ENCODE measurements at places on chromosomes 1 and 21.

DNA sequence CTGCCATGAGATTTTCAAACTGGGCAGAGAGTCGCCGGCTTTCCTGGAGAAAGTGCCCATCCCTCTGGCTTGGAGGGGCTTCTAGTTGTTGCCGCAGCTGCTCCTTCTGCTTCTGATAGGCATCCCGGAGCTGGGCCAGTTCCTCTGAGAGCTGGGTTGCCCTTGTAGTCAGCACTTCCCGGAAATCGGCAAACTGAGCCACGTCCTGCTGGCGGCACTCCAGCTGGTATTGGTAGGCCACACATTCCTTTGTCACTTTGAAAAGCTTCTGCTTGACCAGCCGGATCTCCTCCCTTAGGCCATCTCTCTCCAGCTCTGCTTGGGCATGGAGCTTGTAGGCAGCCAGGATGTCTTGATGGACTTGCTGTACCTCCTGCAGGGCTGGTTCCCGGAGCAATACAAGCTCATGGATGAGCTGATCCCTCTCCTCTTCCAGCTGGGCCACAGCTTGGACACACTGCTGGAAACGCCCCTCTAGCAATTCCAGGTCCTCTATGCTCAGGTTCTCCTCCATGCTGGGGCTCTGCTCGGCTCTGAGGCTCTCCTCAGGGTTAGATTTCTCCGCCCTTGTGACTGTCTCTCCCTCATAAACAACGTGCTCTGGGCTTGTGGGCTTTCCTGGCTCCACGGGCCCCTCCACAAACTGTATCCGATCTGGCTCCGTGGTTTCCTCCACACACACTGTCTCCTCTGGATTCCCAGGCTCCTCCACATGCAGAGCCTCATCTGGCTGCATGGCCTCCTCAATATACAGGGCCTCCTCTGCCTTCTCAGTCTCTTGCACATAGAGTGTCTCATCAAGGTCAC is 7.3 kb downstream of the SYNC start:
- DNase-seq, result no peak

DNA sequence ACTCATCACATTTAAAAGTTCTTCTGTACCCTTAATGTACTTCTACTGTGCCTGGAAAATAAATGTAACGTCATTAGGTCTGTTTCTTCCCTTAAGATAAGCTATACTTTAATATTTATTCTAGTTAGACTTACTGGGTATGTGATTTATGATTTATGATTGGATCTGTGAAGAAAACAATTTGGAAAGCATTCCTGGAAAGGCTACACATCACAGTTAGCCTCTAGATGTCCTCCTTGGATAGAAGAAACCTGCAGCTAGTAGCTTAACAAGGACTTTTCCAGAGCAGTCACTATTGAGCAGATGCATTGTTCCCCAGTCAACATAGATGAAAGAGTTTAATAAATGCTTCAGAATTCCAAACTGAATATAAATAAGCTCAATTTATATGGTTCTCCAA is 22.2 kb upstream of the ABL2 start:
- no peak for DNase-seq

DNA sequence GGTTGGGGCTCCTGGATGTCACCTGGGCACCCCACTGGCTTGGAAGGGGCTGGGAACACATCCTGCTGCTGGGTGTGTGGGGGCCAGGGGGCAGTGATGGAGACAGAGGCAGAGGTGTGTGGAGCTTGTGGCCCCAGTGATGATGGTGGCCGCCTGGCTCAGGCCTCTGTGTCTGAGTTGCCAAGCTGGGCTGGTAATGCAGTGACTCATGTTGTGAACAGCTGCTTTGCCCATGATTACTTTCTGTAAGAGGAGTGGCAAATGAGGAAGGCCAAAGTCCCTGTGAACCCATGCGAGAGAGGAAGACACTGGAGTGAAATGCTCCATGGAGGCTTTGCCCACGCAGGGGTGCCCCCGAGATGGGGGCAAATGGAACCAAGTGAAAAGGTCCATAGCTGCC is 86.8 kb downstream of the KCNJ6 start:
- DNase-seq, result no peak

- no peak for DNase-seq
These were observed 11.4 kb downstream of the FGR start for GRCh38 chr1:27623327-27624212.

DNA sequence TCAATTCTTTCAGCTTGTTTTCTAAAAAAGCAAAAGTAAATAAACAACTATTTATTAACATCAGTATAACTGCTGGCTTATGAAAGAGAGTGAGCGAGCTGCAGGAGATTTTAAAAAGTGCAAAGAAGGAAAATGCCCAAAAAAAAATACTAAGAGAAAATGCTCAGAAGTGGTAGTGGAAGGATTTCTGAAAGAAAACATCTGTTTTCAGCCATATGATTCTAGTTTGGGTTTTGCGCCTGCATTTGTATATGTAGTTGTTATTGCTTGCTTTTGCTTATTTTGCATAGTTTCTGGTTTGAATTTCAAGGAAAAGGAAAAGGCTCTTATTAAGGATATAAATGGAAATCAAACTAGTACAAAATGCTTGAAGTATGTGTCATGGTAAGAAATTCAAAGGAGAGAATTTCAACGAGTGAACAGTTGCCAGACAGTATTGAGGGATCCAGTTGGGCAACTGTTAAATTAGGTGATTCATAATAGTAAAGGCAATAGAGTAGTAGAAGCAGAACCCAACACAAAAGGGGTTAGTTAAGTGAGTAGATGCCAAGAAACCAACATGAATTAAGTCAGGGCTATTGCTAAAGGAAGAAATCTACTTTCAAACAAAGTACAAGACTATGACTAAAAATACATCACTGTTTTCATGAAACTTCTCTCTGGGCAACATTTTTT is 1.2 kb downstream of the GBP5 start:
- DNase-seq, result no peak

DNA sequence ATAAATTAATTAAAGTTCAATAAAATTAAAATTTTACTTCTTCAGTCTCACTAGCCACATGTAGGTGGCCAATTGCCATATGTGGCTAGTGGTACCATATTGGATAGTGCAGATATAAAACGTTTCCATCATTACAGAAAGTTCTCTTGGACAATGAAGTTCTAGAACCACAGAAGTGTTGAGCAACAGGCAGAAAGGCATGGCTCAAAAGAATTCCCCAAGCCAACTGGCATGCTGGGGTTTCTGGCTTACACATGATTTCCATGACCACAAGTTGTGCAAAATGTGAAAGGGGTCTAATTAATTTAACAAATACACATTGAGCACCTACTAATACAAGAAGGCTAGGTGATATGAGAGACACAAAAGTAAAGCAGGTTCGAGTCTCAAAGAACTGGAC is 72.2 kb upstream of the CDC42BPA start:
- DNase-seq, result no peak

- peak; percentile 24 for DNase-seq
These were observed 4.2 kb downstream of the CD48 start for GRCh38 chr1:160707236-160708064.

DNA sequence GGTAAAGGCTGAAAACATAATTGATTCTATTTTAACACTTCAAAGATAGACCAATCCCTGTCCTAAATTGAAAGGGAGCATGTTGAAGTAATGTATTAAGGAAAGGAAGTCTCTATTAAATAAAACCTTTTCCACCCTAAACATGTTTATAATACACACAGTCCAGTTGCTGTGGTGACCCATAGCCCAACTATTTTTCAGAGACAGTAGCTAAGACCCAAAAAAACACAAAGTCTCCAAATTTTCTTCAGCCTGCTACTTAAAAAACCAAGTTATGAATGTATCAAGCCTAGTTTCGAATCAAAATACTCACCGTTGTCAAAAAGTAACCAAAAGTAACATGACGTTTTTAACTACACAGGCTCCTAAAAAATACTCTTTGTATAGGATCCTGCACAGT is 1.6 kb downstream of the ELK4 start:
- no peak for DNase-seq

DNA sequence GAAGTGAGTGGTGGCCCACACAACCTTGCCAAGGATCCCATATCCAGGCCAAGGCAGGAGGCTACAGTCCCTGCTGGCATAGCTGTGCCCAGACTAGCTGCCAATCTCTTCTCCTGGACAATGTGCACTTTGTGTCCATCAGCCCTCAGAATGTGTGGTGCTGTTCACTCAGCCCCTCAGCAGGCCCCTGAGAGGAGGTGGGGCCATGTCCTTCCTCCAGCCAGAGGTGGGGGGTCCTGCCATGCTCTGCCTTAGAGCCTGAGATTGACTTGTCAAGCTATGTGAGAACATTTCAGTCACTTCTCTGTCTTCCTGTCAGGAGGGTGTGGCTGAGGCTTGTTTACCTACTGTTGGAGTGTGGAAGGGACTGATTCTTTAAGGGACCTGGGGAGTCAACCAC is 1.4 kb downstream of the NCF2 start:
- DNase-seq, result peak; percentile 45

DNA sequence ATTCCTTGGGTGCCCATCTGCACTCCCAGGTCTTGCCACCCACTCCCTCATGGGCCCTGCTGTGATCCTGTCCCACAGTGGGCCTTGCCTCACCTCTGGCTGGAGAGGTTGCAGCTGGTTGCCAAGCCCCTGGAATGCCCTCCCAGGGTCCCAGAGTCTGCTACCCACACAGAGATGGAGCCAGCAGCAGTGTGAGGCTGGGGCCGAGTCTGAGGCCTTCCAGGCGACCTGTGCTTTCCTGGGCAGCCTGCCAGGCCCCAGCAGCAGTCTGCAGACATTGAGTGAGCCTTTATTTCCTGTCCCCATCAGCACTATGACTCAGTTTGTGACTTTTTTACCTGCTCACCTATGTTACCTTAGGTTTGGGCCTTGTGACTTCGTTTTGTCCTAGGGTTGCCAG is 25.0 kb upstream of the TSPAN2 start:
- peak; percentile 63 for DNase-seq

GRCh38 chr1:178371933-178372388 is 124.8 kb downstream of the CLEC20A start:
- no peak for DNase-seq

DNA sequence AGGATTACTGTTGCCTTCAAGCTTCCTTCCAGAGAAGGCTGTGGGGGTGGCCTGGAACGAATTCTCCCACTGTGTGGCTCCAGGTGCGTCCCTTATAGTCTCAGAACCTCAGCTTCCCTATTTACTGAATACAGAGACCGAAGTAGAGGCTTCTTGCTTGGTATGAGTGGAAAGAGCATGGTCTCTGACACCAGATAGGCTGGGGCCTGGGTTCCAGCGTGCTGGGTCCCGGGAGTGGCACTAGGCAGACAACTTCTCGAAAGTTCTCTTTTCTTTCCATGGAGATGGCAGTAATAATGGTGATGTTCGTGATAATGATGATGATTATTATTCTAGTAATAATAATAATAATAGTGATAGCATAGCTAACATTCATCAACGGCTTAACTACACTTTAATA is 161.7 kb downstream of the PTPRU start:
- DNase-seq, result no peak

DNA sequence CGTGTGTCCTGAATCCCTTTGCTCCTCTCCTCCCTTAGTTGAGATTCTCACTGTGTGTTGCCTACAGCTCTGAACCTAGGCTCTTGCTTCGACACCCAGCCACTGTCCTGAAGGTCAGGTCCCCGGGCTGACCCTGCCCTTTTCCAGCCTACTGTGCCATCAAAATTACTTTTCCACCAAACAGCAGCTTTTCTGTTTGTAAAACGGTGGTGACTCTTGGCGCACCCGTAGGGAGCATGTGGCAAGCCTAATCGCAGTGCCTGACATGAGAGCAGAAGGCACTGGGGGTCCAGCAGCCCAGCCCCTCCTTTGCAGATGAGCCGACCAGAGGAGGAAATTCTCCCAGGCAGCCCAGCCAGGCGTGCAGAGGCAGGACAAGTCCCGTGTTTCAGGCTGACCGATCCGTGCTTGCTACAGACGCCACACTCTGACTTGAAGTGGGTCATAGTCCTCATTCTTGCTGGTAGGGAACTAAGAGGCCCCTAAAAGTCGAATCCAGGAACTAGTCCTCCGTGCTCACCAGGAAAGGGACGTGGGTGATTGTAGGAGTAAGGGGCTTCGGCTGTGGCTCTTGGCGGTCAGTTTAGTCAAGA is 6.8 kb downstream of the GPR137B start:
- DNase-seq, result no peak

- no peak for DNase-seq
These were observed 335.7 kb upstream of the GREM2 start for GRCh38 chr1:240947438-240948224.

GRCh38 chr1:113389359-113389952 is 859 bp upstream of the MAGI3 start:
- DNase-seq, result peak; percentile 11

DNA sequence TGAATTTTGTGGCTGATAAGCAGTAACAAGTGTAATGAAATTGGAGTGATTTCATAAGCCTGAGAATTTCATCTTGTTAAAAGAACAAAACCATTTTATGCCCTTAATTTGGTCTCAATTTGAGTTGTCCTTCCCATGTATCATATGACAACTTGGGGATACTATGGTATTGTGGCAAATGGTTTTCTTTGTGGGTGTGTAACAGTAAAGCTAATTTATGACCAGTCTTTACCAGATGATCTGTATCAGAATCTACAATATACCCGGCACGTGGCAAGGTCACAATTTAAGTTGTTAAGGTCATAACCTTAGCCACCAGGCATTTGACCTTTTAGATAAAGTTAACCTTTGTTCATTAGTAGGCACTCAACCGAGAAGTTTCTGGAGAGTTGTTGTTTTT is 9.1 kb downstream of the NFIA start:
- no peak for DNase-seq

- no peak for DNase-seq
These were observed 23.9 kb upstream of the KCTD3 start for GRCh38 chr1:215543191-215543606.

DNA sequence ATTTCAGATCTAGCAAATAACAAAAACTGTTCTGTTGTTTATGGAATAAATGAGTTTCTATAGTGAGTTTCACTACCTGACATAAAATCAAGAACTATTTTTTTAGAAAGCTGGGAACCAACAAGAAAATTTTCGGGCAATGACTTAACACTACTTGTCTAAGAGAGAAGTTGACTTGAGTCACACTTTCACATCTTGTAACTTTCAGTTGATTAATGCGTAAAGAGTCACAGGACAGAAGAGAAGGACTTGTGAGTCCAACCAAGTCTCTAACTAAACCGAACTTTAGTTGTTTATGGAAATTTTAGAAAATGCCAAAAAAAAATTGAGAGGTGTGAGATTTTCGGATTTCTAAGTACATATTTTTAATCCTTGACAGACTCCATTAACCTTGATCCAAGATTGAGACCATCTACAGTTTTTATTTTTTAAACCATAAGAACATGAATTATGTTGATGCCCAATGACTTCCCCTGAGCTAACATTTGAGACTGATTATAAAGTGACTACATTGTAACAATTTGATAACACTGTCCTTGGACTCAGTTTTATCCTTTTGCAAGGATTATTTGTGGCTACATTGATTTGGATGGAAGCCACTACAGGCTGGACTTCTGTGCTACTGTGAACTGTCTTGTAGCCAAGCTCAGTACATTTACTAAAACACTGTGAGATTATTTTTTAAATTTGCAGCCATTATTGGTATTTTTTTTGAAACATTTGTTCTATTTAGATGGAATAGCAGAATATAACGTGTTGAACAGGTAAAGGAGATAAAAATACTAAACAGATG is 284.0 kb downstream of the PTPRC start:
- no peak for DNase-seq

GRCh38 chr21:28794371-28794851 is 198.3 kb downstream of the LTN1 start:
- no peak for DNase-seq

GRCh38 chr21:29029524-29029923 is 5.1 kb downstream of the USP16 start:
- DNase-seq, result no peak

All from CD4-positive, alpha-beta T cell treated with Interleukin-17A for 4 hours (primary cell).